Stimulated activated CD8-positive, alpha-beta memory T cell treated with anti-CD3 and anti-CD28 coated beads, Interleukin-4, amount 100 ng/mL, for 4 hours (primary cell): ENCODE measurements at places on chromosomes 2 and 18.

DNA sequence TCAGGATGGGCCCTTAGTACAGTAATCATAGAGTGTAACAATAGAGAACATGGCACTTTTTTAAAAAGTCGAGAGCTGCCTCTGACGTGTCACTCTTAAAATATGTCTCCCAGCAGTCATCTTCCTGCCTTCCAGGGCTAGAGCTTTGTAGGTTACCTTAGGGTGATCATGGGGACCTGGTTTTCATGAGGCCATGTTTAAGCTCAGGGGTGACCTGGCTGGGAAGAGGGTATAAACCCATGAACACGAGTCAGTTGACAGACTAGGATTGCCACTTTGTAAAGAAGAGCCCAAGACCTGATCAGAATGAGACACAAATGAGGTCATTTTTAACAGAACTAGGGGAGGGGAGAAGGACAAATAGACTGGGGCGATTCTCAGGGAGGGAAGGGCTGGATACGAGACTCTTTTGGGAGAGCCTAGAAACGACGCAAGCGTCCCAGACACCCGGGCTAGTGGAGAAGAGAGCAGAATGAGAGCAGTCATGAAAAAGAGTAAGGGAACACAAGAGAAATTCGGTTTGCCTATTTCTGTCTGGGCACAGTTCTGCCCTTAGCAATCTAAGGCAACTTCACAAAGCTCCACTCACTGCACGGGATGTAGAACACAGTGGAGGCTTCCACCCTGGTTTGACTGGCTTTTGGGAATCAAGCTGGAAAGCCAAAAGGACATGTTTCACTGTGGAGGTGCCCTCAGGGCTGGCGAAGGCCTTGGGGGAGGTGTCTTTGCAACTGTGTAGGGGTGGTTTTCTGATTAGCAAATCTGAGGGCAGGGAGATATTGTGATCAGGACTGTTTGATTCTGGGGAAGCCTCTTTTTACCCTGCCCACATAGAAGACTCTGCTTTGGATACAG lies 1.8 kb upstream of the RAB31 start:
- DNase-seq: no peak

GRCh38 chr2:46439582-46439981 lies 39.8 kb upstream of the TMEM247 start:
- DNase-seq: no peak

GRCh38 chr18:44497311-44497710 lies 183.4 kb upstream of the SETBP1 start:
- no peak for DNase-seq

DNA sequence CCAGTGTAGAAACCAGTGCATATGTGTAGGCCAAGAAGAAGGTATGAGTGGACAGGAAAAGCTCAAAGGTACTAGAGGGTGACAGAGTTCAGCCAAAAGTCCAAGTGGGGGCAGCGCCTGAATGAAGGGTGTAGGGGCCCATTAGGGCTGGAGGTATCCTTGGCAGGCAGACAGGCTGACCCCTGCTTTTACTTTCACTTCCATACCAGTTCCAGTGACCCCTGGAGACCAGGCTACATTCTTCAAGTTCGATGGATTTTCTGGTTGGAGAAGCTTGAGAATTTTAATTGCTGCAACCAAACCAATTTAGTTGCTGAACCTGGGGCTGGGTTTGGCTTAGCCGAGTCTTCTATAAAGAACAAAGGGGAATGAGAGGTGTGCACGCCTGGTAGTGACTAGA lies 42.3 kb upstream of the MRPL33 start:
- DNase-seq: no peak

- no peak for DNase-seq
Measured at GRCh38 chr18:40088130-40088529, 1866.9 kb upstream of the PIK3C3 start.

DNA sequence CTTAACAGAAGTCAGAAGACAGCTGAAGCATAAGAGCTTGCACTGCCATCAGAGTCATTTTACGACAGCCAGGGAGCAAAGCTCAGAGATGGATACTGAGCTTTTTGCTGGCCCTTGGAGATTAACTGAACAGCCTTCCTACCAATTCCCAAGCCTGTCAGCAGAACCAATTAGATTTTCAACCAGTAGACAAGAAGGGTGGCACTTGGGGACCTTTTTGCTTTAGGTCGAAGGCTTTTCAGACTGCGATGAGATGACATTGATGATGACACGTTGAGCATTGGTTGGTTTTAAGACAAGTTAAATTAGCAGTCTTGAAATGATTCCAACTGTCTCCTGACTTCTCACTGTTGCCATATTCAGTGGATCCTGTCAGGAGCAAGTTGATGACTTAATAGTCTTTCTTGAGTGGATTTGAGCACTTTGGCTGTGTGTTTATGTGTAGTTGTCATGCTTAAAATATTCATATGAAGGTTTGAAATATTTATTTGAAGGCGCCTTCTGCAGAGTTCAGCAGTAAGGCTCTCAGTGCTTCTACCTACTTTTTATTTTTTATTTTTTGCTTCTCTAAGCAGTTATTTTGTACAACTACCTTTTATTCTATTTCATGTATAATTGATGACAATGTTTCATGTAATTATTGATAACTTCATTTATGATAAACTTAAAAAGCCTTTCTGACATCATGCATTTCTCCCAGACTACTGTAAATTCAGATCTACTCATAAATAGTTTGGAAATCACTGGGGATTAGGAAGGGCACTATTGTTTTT lies 256.7 kb downstream of the CAMKMT start:
- DNase-seq: no peak

DNA sequence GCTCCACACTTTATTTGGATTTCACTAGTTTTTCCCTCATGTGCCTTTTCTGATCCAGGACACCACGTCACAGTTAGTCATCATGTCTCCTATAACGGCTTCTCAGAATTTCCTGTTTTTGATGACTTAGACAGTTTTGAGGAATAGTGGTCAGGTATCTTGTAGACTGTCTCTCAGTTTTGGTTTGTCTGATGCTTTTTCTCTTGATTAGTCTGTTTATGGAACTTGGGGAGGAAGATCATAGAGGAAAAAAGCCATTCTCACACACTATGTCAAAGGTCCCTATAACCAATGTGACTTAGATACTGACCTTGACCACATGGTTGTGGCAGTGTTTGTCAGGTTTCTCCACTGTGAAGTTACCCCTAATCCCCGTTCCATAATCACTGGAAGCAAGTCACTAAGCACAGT lies 89.0 kb downstream of the RAPH1 start:
- no peak for DNase-seq

DNA sequence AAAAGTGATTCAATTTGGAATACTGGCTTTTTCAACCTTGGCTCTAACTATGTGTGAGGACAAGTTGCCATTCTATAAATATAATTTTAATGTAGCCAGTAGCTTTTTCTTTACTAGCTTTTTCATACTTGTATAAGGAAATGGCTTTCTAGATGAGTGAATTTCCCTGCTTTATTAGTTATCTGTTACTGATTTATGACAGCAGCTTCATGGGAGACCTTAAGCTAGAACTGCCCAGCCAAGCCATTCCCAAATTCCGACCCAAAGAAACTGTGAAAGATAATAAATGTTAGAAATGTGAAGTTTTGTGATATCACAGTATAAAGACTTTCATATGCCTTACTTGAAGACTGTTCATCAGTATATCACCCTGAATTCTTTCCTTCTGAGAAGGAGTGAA lies 32.3 kb downstream of the BABAM2 start:
- no peak for DNase-seq

- DNase-seq: no peak
Measured at GRCh38 chr2:11899264-11899818, 152.9 kb downstream of the LPIN1 start.

DNA sequence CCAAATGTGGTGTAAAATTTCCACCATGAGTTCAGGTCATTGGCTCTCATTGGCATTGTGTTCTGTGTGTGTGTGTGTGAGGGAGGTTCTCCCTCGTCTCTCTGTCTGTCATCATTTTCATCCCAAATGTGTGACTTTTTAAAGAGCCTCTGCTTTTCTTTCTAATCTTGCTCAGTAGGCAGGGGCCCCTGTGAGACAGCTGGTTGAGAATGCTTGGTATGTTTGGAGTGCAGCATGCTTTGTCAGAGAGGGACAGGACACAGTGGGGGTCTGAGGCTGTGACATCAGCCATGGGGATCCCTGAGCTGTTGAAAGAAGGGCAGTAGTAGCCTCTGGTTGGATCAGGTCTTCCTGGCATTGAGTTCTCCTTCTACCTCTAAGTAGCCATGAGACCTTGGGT lies 10.6 kb downstream of the PTPRM start:
- DNase-seq: no peak
